ENCODE measurements at places on chromosomes 7 and 10.
A peak's percentile ranks its signal among the peaks of the same experiment; 100 is the strongest.

DNA sequence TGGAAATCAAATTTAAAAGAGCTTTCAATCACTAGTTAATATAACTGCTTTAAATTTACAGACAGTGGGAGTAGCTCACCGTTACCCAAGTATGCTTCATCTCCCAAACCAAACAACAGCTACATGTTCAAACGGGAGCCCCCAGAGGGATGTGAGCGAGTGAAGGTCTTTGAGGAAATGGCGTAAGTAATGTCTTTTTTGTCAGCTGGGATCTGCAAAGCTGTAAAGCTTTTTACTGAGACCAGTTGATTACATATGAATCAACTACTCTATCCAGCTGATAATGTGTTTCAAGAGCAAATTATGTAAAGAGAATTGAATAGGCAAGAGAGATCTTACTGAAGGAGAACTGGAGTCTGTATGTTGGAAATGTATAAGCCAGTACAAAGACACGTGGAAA, 116.2 kb downstream of the GLCCI1 start:
- no peak for DNase-seq

- no peak for DNase-seq
Measured at GRCh38 chr7:112573302-112574039, 92.7 kb downstream of the LSMEM1 start.

GRCh38 chr10:19003341-19003740, 45.3 kb upstream of the MALRD1 start:
- DNase-seq: no peak

GRCh38 chr10:7697426-7697825, 5.7 kb upstream of the ITIH2 start:
- DNase-seq: no peak

- DNase-seq: no peak
Measured at GRCh38 chr10:65306201-65306600, 1619.6 kb upstream of the LRRTM3 start.

- DNase-seq: no peak
Measured at GRCh38 chr10:3292636-3293035, 120.1 kb upstream of the PITRM1 start.

DNA sequence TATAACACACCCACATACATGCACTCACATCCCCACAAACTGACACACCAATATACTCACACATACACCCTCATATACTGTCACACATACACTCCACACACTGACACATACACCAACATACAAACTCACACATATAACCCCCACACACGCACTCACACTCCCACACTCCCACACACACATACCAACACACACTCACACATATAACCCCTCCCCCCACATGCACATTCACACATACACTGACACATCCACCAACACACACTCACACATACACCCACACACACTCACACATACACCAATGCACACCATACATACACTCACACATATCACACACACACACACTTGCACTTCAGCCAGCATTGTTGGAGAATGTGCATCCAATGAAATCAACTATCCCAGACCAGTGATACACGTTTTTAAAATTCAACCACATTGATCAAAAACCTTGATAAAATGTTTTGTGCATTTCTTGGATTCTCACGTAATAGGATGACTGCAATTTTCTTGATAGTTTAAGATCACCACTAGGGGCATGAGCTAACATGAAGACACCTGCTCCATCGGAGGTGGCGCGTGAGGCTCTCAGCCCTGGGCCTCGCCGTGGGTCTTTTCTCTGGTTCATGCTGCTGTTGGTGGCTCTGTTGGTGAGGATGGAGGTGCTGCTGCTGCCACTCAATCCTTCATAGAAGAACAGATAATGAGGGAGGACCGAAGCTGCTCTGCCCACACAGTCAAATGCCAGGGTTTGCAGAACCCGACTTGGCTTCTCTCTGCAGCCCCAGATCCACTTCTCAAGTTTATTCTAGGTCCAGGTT, 32.1 kb upstream of the CHST15 start:
- DNase-seq: no peak

DNA sequence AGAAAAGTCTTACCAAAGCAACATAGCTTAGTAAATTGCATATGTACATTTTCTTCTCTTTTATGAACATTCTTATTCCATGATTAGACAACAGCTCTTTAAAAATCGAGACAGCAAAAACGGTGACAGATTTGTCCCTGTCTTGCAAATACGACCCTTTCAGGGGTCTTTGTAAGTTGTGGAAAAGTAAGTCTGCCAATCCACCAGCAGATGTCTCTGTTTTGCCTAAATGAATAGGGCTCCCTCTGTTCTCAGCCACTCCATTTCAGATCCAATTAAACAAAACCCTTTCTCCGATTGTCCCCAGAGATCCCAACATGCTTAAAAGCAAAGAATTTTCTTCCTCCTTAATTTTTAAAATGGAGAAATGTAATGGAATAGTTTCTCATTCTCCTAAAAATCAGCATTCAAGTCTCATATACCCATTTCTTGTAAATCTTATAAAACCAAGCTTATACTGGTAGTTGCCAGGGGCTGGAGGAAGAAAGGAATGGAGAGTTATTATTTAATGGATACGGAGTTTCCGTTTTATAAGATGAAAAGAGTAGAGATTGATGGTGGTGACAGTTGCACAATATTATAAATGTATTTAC, 61.0 kb upstream of the NFE2L3 start:
- DNase-seq: no peak

DNA sequence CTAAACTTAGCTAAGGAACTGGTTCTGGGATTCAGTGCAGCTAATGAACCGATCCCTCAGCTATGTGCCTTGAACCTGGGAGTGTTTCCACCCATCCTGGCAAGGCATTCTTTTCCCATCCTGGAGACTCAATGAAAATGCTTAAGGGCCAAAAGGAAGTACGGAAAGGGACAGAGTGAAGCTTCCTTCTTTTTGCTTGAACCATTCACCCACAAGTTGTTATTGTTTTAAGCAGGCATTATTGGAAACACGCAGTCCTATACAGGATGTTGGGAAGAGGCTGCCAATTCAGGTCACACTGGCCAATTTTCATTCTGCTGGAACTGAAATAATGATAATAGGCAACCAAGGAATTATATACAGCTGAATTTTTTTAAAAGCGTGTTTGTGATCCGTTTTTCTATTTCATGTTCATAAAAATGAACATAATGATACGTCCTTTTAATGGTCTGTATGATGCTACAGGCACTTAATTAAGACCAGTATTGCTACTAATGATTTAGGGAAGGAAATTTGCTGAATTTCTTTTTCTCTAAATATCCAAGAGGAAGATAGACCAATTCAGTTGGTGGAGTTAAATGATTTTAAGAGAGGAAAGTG, 57.8 kb upstream of the FZD1 start:
- DNase-seq: no peak

DNA sequence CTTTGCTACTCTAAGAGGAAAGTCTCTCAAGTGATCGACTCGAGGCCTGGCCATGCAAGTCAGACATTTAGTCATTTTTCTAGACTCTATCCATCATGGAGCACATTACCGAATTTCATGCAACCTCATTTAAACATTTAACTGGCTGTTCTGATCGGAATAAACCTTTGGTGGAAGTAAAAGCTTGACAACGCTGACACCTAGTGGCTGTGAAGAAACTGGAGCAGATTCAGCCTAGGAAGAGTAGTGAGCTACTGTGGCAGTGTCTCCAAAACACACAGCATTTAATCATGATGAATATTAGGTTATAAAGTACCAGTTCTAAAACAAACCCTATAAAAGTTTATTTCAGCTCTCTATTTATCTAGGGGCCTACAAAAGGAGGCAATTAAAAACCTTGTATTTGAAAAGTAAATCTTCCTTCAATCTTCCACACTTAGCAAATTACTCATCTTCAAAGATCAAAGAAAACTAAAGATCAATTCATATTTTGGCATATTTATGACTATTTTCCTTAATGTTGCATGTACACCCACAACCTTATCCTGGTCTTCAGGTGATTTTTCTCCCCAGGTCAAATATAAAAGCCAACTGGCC, 175.0 kb downstream of the CTNNA3 start:
- peak; percentile 9 for DNase-seq

DNA sequence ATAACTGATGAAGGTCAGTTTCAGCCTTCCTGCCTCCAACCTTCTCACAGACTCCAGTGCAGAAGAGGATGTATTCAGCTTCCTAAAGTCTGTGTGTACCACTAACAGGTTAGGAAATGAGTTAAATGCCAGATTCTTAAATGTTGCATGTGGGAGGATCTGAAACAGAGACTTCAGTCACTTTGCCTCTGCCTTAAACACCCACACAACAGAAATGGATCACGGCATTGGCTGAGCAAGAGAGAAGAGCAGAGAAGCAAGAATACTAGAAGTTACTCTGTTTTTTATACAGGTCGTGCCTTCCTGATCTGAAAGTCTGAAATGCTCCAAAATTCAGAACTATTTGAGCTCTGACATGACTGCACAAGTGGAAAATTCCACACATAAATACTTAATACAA, 98.9 kb upstream of the ARHGAP21 start:
- no peak for DNase-seq

DNA sequence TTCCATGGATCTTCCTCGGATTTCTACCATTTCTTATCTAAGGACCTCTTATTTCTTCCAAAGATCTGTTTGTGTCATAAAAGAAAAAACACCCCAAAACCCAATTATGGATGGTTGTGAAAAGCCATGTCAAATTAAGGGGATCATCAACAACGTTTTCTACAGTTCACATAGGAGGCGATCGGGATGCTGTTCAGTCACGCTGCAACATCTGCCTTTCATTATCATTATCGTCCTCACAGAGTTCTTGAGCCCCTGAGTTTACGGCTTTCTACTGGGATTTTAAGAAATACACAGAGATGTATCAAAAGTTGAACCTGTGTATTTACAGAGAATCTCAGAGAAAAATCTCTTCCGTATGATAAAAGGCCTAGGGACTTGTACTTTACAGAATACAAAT, 101.4 kb downstream of the GRM8 start:
- DNase-seq: no peak

DNA sequence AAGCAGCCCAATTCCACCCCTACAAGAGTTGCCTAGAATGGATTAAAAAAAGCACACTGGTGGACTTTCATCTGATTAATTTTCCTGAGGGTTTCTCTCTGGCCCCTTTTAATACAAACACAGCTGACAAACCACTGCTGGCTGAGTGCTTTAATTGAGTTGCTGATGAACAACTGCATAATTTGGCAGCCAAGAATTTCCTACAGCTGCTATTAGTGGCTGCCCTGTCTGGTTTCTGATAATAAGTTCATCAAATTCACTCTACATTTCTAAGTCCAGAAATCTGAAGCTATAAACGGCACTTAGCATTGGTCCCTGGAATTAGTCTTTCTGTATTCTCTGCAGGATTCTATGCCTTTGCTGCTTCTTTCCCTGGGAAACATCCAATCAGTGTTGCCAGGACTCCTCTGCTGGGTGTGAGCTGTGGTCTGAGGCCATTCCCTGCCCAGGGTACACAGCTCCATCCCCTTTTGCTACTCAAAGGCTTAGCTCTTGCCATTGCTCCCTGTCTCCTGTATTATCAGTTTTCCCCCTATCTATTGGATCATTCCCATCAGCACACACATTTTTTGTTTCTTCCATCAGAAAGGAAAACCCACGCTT, 110.6 kb downstream of the LSM5 start:
- DNase-seq: no peak

DNA sequence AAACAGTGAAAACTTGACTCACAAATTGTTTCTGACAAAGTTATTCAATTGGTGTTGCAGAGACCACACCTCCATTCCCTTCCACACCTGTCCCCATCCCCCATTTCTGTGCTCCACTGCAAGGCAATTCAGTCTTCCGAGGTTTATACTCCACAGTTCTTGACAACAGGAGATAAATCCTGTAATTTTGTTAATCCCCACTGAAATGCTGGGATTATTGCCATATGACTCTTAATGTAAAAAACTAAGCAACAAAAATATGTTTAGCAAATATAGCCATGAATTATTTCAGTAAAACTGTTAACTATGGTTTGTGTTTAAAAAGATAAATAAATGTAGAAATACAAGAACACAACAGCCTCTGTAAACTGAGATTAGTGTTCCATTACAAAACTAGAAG, 170.1 kb upstream of the SEMA3D start:
- DNase-seq: no peak

DNA sequence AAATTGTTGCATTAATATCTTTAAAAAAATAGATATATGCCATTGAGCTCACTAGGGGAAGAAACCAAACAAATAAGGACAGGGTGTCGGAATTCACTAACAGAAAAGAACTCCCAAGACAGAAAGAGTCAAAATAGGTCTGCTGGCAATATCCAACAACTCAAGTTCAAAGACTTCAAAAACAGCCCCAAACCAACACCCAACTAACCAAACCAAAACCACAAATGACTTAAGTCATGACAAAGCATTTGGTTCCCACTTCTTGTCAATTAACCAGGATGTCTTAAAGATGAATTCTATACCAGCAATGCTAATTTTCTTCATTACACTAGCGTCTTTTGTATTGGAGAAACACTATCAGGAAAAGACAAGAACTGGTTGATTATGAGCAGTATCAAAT, 249.0 kb upstream of the PLXNA4 start:
- DNase-seq: no peak

DNA sequence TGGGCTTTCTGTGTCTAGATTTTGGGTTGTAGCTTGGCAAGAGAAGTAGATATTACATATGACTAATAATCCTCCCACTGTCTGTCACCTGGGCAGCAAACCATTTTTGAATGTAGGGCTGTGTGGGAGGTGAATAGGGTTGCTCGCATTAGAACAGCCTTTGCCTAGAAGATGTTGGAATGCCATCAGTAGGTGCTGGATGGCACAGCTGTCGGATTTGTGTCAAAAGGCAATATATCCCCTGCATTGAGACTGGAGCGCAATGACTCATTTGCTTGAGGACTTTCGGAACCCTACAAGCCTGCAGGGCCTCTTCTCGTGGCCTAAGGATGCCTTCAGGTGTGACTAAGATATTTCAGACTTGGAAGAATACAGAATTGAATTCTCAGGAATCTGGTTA, 323.8 kb downstream of the GPR158 start:
- DNase-seq: no peak

GRCh38 chr10:94213980-94214379, 148.8 kb downstream of the NOC3L start:
- DNase-seq: no peak

- DNase-seq: no peak
Measured at GRCh38 chr7:138449580-138449979, 10.5 kb upstream of the TRIM24 start.

- no peak for DNase-seq
Measured at GRCh38 chr7:31304446-31304845, 36.1 kb downstream of the NEUROD6 start.

DNA sequence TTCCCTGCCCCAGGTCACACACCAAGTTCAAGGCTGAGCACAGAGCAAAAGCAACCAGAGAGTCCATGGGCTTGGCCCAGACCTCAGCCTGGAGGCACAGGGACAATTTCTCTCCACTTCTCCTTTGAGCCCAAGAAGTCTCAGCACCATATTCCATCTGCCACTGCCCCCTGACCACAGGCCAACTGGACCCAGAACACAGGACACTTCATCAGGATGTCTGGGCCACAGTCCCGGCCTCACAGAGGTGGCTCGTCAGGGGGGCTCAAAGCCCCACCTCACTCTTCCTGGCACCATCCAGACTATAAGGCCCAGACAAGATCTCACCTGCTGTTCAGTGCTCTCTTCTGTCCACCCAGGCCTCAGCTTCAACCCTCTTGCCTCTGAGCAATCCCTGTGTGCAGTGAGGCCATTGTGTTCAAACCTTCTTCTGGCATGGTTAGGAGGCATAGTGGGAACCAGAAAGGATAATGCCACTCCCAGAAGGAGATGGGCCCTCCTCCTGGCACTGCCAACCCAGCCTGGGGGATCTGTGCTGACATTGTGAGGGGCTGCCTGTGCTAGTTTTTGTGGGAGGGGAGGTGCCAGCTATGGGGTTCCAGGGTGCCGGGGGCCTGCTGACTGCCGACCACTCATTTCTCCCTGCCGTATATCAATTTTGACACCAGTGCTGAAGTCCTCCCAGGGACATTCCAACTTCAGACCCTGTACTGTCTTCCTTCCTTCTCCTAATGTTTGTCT, 49.7 kb upstream of the ANTXRL start:
- DNase-seq: no peak

Measured in iPS DF 19.7 (cell line).